ENCODE measurements at places on chromosomes 2 and 18.

GRCh38 chr2:232494542-232494941 lies 6.9 kb upstream of the ECEL1 start:
- peak; percentile 25 for DNase-seq

- DNase-seq = no peak
Measured at GRCh38 chr2:241030333-241030680, 31.9 kb downstream of the SNED1 start.

DNA sequence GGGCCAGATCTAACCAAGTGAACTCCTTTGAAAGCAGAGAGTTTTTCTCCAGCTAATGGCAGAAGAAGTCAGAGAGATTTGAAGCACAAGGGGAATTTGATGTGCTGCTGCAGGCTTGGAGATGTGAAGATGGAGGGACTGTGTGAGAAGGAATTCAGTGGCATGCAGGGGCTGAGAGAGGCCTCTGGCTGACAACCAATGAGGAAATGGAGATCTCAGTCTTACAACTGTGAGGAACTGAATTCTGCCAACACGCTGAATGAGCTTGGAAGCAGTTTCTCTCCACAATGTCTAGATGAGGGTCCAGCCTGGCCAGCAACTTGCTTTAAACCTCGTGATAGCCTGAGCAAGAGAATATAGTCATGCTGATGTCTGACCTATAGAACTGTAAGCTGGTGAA lies 224.1 kb upstream of the DPP10 start:
- no peak for DNase-seq

DNA sequence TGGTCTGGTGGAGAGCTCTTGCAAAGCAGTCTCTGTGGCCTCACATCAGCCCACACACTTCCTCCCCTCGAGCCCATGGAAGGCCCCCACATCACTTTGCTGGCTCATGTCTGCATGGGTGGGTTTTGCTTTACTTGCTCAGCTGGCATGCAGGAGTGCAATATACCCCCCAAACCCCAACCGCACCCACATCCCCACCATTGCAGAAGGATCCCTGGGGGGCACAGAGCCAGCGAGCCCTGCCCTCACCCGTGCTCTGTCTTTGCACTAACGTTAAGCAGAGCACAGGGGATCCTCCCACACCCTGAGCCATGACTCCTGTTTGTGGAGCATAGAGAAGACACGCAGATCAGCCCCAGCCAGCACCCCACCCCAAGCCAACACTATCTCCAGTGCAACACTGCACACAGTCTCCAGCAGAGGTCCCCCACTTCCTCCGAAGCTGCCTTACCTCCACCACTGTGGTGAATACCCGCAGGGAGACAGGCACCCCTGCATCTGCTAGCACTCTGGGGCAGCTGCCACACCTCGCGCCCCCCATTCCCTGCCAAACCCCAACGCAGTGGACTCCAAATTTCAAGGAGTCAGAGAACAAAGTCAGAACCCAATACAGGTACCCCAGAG lies 177.8 kb upstream of the RGPD4 start:
- no peak for DNase-seq

DNA sequence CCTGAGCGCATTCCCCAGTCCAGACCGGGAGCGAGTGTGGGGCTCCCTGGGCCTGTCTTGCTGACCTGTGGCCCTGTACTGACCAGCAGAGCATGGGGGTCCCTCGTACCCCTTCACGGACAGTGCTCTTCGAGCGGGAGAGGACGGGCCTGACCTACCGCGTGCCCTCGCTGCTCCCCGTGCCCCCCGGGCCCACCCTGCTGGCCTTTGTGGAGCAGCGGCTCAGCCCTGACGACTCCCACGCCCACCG lies 5.3 kb downstream of the NEU4 start:
- DNase-seq = no peak

GRCh38 chr2:233168445-233168844 lies 83.0 kb upstream of the ATG16L1 start:
- DNase-seq = no peak

DNA sequence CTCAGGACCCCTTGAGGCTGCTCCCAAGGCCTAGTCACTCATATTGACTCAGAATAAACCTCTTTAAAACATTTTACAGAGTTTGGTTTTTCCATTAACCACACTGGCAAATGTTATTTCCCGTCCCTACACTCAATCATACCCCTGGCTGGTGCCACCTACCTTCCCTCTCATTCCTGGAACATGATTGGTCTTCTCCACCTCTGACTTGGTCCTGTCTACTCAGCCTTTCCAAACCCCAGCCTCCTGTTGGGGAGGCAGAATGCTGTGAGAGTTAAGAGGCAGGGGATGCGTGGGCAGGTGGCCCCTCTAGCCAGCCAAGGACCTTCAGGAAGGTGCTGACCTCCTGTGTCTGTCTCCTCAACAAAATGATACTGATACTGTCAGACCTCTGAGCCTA lies 149.3 kb downstream of the CABLES1 start:
- DNase-seq = no peak
